ENCODE measurements at places on chromosomes 4 and X.

DNA sequence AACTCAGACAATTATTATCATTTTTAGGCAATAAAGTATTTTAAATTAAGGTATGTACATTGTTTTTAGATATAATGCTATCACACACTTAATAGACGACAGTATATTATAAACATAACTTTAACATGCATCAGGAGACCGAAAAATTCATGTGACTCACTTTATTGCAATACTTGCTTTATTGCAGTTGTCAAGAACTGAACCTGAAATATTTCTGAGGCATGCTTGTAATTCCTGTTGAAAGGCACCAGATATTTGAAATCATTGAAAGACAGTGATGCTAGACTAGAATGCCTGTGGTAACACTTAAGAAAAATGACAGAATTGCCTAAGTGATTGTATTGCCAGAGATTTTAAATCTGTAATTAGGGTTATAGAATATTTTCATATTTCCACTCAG lies 175.6 kb upstream of the MAGEB2 start:
- DNase-seq, result no peak

GRCh38 chr4:90118527-90119195 lies 8.5 kb upstream of the CCSER1 start:
- no peak for DNase-seq

DNA sequence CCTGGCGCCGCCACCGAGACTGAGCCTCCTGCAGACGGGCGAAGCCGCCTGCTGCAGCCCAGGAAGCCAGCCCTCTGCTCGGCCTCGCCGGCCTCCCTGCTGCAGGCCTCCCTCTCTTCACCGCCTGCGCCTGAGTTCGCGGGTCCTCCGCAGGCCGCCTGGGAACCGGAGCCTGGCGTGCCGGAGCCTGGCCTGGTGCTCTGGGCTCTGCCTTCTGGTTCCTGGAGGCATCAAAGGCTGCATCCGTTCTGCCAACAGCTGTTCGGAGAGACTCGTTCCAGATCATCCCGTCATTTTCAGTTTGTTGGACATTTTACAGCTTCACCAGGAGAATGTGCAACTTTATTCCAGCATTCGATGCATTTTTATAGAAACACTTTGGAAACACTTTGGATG lies 178.0 kb downstream of the DCLK2 start:
- no peak for DNase-seq

DNA sequence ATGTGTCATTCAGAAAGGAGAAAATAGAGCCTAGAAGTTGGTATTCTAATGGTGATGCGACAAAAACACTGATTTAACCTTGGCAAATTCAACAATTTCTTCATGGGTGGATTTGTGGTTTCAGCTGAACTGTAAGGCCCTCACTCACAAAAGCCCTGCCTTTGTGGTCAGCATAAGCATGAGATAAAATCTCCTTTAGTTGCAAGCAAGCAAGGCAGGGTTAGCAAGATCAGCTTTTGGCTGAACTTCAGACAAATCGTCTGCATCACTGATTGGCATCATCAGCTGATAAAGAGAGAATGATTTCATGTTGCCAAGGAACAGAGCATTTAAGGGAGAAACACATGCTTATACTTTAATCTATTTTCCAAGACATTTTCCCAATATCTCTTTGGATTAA lies 2582.2 kb downstream of the PCDH7 start:
- DNase-seq, result no peak

- DNase-seq, result no peak
These were observed 205.3 kb upstream of the KLF8 start for GRCh38 chrX:56026815-56027214.

DNA sequence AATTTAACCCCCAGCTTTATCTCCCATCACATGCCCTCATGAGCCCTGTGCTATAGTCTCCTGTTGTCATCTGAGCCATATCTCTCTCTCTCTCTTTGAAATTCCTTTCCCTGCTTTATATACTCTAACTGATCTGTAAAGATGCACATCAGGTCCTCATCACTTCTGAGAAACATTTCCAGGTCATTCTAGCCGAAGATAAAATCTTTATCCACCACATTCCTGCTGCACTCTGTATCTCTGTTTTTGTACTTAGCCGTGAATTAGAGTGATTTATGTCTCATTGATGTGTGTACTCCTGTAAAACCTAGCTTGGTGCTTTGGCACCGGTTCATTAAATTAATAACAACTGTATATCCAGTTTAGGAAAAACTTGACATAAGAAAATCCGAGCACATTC lies 113.2 kb downstream of the AFF2 start:
- no peak for DNase-seq

GRCh38 chrX:22357621-22358020 lies 84.9 kb downstream of the CBLL2 start:
- no peak for DNase-seq

GRCh38 chr4:38456096-38456495 lies 207.9 kb upstream of the KLF3 start:
- DNase-seq, result no peak

GRCh38 chr4:15043226-15043625 lies 40.9 kb downstream of the CPEB2 start:
- no peak for DNase-seq

- DNase-seq, result no peak
These were observed 307.6 kb downstream of the LDB2 start for GRCh38 chr4:16590797-16591196.

- no peak for DNase-seq
These were observed at the start of gene LPAR4 for GRCh38 chrX:78747489-78747888. Gene LPAR4 (plus strand): TSS chrX:78747720. CDS start chrX:78754870, 7,150 bp downstream.

DNA sequence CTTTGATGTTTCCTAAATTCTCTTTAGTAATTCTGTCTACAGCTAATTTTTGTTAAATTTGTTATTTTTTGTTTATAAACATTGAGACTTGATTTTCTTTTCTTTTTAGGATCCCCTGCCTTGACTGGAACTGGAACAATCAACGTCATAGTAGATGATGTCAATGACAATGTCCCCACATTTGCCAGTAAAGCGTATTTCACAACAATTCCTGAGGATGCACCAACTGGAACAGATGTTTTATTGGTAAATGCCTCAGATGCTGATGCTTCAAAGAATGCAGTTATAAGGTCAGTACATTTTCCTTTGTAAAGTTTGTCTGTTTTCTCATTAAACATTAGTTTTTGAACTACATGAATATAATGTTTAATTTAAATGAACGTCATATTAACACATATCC lies 119.4 kb downstream of the FAT4 start:
- no peak for DNase-seq

DNA sequence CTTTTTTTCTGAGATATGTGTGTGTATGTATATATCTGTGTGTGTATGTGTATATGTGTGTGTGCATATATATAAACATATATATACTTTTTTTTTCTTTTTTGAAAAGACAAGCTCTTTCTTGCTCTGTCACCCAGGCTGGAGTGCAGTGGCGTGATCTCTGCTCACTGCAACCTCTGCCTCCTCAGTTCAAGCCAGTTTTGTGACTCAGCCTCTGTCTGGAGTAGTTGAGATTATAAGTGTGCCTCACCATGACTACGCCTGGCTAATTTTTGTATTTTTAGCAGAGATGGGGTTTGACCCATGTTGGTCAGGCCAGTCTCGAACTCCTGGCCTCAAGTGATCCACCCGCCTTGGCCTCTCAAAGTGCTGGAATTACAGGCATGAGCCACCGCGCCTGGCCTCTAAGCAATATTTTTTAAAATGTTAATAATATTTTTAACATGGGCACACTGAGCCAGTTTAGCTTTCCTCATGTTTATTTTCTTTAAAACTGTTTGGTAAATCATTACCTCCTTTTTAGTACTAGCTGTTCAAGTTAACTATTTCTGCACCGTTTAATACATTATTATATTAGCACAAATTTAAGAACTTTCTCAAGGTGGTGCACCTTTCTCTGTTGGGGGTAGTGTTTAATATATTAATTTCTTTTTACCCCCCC lies 33.3 kb downstream of the BBS12 start:
- DNase-seq, result no peak

DNA sequence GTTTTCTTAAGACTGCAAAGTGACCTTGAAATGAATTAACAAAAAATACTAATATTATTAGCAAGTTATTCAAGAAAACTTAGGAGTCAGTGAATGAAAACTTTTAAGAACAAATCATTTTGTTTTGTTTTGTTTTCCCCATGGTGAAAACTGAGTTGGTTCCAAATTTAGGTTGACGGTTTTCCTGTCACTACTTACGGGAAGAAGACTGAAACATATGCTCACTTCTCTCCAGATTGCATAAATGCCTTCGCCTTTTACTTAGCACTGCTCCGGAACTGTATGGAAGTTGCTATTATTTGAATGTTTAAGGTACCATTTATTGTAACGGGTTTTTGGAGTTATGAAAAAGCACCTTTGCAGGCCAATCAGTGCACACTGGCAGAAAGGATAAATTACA lies 42.8 kb downstream of the DOCK11 start:
- DNase-seq, result no peak

GRCh38 chr4:48367016-48367415 lies 25.7 kb downstream of the SLAIN2 start:
- DNase-seq, result no peak

- no peak for DNase-seq
These were observed 167.1 kb downstream of the NHS start for GRCh38 chrX:17542123-17542522.

DNA sequence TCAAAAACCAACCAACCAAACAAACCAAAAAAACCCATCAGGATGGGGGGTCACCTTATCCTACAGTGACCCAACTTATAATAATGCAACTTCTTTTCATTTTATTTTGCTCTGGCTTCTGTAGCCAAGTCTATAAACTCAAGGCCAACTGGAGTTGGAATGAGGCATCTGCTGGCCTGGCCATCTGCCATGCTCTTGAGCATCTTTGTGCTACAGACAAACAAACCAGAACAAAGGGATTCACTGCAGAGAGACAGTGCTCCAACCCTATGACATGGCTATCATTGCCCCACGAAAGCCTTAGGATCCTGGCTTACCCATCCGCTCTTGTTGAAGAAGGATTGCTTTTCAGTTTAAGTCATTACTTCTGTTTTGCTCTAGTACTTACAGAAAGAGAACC lies 49.2 kb upstream of the SCRG1 start:
- DNase-seq, result no peak

DNA sequence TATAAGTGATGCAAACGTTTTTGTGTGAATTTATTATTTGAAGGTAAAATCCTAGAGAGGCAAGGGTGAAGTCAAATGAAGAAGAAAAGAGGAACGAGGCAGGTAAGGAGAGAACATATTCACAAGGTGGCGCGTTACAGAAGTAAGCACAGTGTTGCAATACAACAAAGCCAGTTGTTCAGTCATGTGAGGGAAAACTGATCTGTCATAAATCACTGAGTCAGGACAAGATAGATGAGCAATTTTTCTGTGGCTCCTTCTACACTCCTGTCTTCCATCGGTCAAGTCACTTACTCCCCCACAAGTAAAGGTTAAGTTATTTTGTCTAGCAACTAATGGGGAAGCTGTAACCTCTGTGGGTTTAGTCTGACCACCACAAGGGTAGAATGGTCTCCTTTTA lies 203.0 kb upstream of the GK2 start:
- DNase-seq, result peak; percentile 15

DNA sequence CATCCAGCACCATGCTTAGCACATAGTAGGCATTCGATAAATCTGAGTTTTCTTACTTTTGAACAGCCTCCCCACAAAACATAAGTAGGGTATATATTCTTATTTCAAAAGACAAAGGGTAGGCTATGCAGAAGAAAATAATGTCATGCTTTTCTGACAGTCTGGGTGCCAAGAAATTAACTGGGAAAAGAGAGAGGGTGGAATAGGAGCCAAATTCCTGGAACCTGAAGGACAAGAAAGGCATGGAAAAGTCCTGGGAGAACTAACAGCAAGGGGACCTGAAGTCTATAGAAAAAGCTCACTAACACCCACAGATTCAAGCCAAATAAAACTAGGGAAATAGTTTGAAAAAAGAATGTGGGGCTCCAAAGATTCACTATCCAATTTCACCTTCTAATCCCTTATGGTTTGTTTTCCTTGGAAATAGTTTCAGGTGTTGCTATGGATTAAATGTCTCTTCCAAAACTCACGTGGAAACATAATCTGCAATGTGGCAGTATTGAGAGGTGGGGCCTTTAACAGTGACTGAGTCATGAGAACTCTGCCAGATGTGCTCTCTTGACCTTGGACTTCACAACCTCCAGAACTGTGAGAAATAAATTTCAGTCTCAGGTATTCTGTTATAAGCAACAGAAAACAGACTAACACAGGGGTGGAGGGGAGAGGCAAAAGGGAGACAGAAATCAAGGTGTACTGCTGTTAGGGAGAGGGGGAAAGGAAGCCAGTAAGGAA lies 173.3 kb upstream of the ARHGEF9 start:
- no peak for DNase-seq

- DNase-seq, result no peak
These were observed 2.1 kb downstream of the COPS4 start for GRCh38 chr4:83036991-83037665.

DNA sequence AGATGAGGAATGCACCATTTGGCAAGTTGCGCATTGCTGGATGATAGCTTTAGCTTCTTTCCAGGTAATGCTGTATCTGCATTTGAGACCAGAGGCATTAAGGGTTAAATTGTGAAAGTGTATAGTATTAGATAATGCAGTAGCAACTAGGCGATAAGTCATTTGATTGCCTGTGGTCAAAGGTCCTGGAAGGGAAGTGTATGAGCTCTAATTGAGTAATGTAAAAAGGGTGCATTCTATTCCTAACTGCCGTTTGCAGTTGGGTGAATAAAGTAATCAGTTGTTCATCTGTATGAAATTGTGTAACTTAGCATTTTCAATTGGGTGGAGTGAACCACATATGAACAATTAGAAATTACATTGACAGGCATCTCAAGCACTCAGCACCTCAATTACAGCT lies 54.5 kb upstream of the WDR1 start:
- DNase-seq, result no peak

DNA sequence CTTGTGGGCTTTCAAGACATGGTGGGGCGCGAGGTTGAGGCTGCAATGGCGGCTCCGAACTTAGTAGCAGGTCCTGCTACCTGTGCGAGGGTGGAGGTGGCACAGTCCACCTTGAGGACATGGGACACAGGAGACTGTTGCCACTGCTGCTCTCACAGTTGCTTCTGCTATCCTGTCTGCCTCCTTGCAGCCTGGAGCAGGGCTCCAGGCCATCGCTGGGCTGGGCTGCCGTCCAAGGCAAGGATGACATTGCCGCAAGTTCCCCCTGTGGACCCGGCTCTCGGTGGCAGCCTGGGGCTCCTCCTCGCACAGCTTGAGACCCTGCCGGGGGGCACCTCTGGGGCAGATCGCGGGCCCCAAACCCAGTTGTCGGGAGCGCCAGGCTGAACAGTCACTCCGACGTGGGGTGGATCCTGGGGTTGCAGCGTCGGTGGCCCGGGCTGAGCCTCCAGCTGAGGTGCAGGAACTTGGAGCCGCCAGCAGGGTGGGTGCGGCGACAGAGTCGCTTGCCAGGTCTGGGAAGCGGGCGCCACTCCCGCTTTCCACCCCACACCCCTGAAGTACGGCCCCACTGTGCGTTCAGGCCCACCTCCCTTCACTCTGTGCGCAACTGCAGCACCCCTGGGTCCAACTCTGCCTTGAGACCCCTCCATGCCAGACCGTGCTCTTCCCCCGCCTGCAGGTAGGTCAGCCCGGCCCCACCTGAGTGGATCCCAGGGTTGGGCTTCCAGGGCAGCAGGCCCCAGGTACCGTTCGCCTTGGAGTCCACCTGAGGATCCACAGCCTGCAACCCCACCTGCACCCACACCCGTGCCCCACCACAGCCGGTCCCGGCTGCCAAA lies 192.7 kb upstream of the NUDT6 start:
- DNase-seq, result no peak

All from KBM-7 (cell line).